ENCODE measurements at places on chromosomes 2 and 18.

DNA sequence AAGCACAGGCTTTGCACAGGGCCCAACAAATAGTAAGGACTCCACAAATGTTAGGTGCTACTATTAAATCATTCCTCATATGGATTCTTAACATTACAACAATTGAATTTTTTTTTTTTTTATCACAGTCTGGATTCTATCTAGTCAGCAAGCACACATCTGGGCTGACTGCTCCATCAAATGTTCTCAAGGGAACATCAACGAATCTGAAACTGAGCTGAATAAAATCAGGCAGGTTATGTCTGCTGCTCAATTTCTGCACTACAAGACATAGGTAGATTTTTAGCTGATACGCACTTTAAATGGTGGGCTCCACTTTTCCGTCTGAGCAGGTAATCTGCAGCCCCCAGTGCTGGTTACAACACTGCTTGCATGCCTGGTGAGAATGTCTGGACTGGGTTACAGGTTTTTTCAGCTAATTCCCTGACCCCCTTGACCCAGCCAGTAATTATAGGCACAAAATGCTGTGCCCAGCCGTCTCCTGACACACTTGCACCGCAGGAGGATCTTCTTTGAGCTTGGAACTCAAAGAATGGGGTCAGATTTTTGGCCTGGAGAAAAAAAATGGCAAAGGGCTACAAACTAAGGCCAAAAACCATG, 44.6 kb downstream of the ADD2 start:
- no peak for DNase-seq

- DNase-seq = no peak
Observed at GRCh38 chr2:38533180-38533579, 69.5 kb downstream of the HNRNPLL start.

DNA sequence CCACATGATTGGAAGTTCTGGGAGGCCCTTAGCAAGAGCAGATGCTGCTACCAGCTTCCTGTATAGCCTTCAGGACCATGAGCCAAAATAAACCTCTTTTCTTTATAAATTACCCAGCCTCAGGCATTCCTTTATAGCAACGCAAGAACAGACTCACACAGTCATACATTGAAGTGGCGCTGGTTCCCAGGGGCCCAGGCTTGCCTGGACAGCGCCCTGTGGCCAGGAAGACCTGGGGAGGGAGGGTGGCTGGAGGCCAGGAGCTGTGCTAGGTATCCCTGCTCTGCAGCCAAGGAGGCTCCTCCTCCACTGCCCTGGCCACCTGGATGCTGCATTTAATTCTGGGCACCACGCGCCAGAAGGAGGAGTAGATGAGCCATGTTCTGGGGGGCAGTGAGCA, 98.1 kb downstream of the AGAP1 start:
- DNase-seq = no peak

GRCh38 chr2:163878718-163879117, 142.9 kb upstream of the FIGN start:
- no peak for DNase-seq

All from left ventricle myocardium superior (tissue), 1 donor.